Heart left ventricle (tissue), 16 donors: ENCODE measurements at places on chromosomes 5 and 9. TPM values are rescaled to one million over a fixed set of nuclear protein-coding genes. Genes with fewer than 3 reads are reported as not detected.

GRCh38 chr9:130283539-130284248 is 18.1 kb downstream of the HMCN2 start:
- H3K27me3 ChIP-seq = peaks cover 5% of the 10 kb centered on the region
- no peaks in the 10 kb centered on the region for H3K36me3 ChIP-seq
- H3K4me3 ChIP-seq = no peak overlapping the region
- H3K4me1 ChIP-seq = peaks cover 9% of the 10 kb centered on the region
- no peak overlapping the region for H3K27ac ChIP-seq

DNA sequence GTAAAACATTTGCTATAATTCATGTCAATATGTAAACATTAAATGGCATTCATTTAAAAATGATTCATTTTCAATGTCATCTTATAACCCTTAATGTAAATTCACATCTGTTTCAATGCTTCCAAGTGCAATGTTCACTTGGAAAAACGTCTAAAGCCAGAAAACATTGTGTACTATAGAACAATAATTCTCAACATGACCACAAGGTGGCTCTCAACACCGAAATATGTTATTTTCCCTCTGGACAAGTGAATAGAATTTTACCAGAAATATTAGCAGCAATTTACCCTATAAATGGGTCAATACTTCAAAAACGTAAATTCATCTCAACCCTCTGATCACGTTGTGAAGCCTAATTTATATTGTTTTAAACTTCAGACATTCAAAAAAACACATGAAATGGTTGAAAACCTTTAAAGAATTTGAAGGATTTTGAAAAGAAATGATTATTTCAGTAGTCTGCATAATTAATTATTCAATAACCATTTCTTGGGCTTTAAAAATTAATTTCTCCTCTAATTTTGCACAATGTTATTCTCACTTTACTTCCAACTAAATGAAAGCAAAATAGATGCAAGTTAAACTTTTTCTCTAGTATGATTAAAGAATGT is 11.0 kb downstream of the CDH10 start:
- H3K4me3 ChIP-seq = no peak overlapping the region
- no peaks in the 10 kb centered on the region for H3K4me1 ChIP-seq
- H3K27ac ChIP-seq = no peak overlapping the region
- DNase-seq = no peak
- no peaks in the 10 kb centered on the region for H3K36me3 ChIP-seq

The FRRS1L gene
- total RNA-seq = 1.6 TPM

DNA sequence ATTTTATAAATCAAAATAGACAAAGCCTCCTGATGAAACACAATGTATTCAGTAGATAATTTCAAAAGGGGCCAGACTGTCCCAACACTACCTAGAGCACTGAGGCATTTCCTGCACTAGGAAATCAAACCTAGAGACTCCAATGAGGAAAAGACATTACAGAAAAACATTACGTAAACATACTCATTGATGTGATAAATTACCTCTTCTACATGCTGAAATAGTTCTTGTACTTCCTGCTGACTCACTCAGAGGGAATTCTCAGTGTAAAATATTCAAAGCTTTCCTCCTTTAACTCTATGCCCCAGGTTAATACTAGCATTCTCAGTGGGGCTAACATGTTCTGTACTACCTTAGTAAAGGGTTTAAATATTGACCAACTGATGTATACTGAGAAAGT is 178.0 kb downstream of the ESM1 start:
- no peak for DNase-seq
- H3K4me3 ChIP-seq = no peak overlapping the region
- no peaks in the 10 kb centered on the region for H3K27me3 ChIP-seq
- H3K36me3 ChIP-seq = no peaks in the 10 kb centered on the region

- DNase-seq = no peak
- H3K36me3 ChIP-seq = no peaks in the 10 kb centered on the region
- no peaks in the 10 kb centered on the region for H3K4me1 ChIP-seq
- no peak overlapping the region for H3K4me3 ChIP-seq
- H3K27me3 ChIP-seq = no peaks in the 10 kb centered on the region
- H3K27ac ChIP-seq = no peak overlapping the region
Measured at GRCh38 chr5:162068412-162068811, 839 bp downstream of the GABRG2 start.

GRCh38 chr5:106894964-106895363 is 775.8 kb downstream of the EFNA5 start:
- H3K27me3 ChIP-seq = no peaks in the 10 kb centered on the region
- no peak for DNase-seq
- H3K27ac ChIP-seq = no peak overlapping the region
- no peaks in the 10 kb centered on the region for H3K4me1 ChIP-seq

GRCh38 chr5:137498736-137499505 is at the start of gene SPOCK1:
SPOCK1 (minus strand) TSS chr5:137499326.
- peak; percentile 77 for DNase-seq
- H3K36me3 ChIP-seq = no peaks in the 10 kb centered on the region
- peak within 1 kb of the TSS; percentile 50 for H3K4me3 ChIP-seq
- peaks cover 7% of the 10 kb centered on the region for H3K27me3 ChIP-seq
- H3K27ac ChIP-seq = peak within 1 kb of the TSS; percentile 62

The SCGB3A2 gene
- total RNA-seq = not detected

The LHX3 gene
- not detected for total RNA-seq

- no peak overlapping the region for H3K4me3 ChIP-seq
- H3K27ac ChIP-seq = no peak overlapping the region
- no peaks in the 10 kb centered on the region for H3K36me3 ChIP-seq
- no peaks in the 10 kb centered on the region for H3K4me1 ChIP-seq
- H3K27me3 ChIP-seq = no peaks in the 10 kb centered on the region
- no peak for DNase-seq
Measured at GRCh38 chr9:18743421-18743820, 269.5 kb downstream of the ADAMTSL1 start.

The SYNPO gene
- total RNA-seq = 751 TPM

The WNT8A gene
- not detected for total RNA-seq

The PCDHB5 gene
- total RNA-seq = 1.4 TPM

The IRF1 gene
- 18.4 TPM for total RNA-seq

- no peaks in the 10 kb centered on the region for H3K36me3 ChIP-seq
- no peaks in the 10 kb centered on the region for H3K27me3 ChIP-seq
- H3K4me1 ChIP-seq = no peaks in the 10 kb centered on the region
- no peak overlapping the region for H3K27ac ChIP-seq
Measured at GRCh38 chr9:87707805-87708506, 18.0 kb upstream of the CTSL start.

- H3K4me1 ChIP-seq = no peaks in the 10 kb centered on the region
- no peak overlapping the region for H3K27ac ChIP-seq
- H3K4me3 ChIP-seq = no peak overlapping the region
- no peaks in the 10 kb centered on the region for H3K36me3 ChIP-seq
Measured at GRCh38 chr9:124559871-124560270, 52.7 kb upstream of the NR5A1 start.

DNA sequence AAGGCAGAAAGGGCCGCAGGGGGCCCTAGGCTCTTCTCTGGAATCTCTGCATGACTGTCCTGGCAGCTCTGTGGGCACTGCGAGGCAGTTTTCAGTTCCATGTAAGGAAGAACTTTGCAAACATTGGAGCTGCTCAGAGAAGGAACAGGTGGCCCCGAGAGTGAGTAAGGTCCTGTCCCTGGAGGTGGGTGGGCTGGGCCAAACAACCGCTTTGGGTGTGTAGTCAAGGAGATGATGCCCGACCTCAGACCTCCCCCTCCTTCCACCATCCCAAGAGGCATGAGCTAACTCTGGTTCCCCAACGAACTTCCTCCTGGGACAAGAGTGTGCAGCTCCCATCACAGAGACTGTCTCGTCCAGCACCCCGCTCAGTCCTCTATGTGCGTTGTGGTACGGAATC is 20.5 kb downstream of the CSF1R start:
- H3K4me1 ChIP-seq = no peaks in the 10 kb centered on the region
- no peaks in the 10 kb centered on the region for H3K27me3 ChIP-seq
- H3K27ac ChIP-seq = peak overlapping the region; percentile 42
- H3K36me3 ChIP-seq = no peaks in the 10 kb centered on the region
- peak; percentile 67 for DNase-seq

GRCh38 chr9:16371306-16371705 is 499.2 kb downstream of the BNC2 start:
- no peak for DNase-seq
- no peaks in the 10 kb centered on the region for H3K27me3 ChIP-seq
- H3K4me3 ChIP-seq = no peak overlapping the region
- H3K4me1 ChIP-seq = no peaks in the 10 kb centered on the region

DNA sequence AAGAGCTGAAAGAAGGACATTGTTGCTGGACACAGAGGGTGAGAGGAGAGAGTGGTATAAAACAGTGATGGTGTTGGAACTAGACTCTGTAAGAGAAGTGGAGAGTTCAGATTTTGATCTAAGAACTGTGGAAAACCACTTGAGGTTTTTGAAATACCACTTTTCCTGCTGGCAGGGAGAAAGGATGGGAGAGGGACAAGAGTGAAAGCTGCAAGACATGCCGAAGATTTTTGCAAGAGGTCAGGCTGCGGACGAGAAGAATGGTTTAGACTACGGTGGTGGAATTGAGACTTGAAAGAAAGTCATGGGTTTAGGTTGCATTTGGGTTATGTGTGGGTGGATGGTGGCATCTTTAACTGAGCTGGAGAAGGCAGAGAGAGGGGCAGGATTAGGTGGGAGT is 202.2 kb upstream of the RPS23 start:
- no peaks in the 10 kb centered on the region for H3K27me3 ChIP-seq

The CCIN gene
- total RNA-seq = not detected

DNA sequence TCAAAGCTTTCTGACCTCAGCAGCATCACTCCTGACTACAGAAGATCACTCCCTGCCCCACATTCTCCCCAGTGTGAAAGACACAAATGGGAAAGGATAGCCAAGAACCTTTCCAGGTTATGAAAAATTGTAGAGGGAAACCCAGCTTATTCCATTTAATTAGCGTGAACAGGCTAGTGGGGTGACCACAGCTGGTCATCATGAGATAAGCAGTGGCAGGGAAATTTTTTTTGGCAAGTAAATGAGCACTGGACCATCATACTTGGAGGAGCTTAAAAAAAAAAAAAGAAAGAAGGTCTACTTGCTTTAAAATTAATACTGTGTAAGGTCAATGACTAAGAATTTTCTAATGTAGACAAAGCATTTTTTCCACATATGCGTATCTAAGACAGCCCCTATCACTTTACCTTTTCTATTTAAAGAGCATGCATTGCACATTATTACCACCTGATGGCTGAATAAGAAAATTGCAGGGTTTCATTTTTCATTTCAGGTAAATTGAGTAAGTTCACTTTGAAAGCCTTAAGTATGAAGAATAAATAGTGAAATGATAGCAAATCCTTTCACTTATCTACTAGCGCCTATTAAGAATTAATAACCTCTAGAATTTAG is 123.6 kb downstream of the ELAVL2 start:
- no peaks in the 10 kb centered on the region for H3K4me1 ChIP-seq
- no peaks in the 10 kb centered on the region for H3K27me3 ChIP-seq
- H3K36me3 ChIP-seq = no peaks in the 10 kb centered on the region
- no peak overlapping the region for H3K4me3 ChIP-seq

DNA sequence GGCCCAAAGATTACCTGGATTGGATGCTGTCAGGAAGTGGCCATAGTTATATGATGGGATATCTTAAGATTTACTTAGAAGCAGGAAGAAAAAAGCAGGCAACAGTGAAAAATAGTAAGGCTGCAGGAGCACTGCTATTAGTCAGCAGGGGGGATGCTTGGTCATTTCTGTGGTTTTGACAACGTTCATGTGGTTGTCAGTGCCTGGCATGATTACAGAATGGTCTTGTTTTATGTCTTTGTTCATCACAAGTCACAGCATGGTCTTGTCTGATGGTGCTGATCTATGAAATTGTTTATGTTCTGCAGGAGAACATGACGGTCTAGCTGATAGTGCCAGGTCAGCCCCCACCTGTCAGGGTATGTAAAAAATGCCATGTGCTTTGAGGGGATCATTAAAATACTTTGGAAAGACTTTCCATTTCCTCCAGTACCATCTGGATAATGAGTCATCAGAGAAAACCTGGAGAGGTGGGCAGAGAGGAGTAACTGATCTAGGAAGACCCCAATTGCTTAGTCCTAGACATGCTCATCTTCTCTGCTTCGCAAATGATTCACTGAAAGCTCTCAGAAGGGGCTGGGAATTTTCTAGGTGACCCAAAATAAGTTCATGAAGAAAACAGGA is 48.5 kb downstream of the PLGRKT start:
- H3K36me3 ChIP-seq = no peaks in the 10 kb centered on the region
- DNase-seq = no peak
- H3K4me1 ChIP-seq = no peaks in the 10 kb centered on the region
- H3K27me3 ChIP-seq = no peaks in the 10 kb centered on the region
- no peak overlapping the region for H3K27ac ChIP-seq

GRCh38 chr5:113192541-113192940 is 215.9 kb downstream of the DCP2 start:
- H3K27me3 ChIP-seq = no peaks in the 10 kb centered on the region
- no peak overlapping the region for H3K27ac ChIP-seq
- DNase-seq = no peak
- H3K4me1 ChIP-seq = peaks cover 51% of the 10 kb centered on the region
- H3K36me3 ChIP-seq = no peaks in the 10 kb centered on the region

- no peaks in the 10 kb centered on the region for H3K36me3 ChIP-seq
- no peak for DNase-seq
- no peaks in the 10 kb centered on the region for H3K27me3 ChIP-seq
- H3K27ac ChIP-seq = no peak overlapping the region
Measured at GRCh38 chr5:179228341-179229121, 116.7 kb downstream of the ADAMTS2 start.

DNA sequence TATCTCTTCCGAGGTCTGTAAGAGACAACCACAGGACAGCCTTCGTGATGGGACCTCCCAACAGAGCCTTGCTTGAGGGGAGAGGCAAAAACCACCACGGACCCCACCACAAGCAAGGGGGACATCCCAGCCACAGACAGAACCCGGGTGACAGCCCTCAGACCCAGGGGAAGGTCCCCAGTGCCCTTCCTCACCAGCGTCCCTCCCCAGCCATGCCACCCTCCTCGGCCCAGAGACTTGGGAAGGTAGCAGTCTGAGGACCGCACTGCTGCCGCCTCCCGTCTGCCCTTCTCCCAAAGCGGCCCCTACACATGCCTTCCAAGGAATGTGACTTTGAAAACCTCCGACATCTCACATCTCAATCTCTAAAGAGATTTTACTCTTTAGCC is 13.4 kb downstream of the IPPK start:
- no peaks in the 10 kb centered on the region for H3K27me3 ChIP-seq
- no peak overlapping the region for H3K27ac ChIP-seq
- no peak overlapping the region for H3K4me3 ChIP-seq
- peaks cover 8% of the 10 kb centered on the region for H3K4me1 ChIP-seq
- peaks cover 35% of the 10 kb centered on the region for H3K36me3 ChIP-seq

DNA sequence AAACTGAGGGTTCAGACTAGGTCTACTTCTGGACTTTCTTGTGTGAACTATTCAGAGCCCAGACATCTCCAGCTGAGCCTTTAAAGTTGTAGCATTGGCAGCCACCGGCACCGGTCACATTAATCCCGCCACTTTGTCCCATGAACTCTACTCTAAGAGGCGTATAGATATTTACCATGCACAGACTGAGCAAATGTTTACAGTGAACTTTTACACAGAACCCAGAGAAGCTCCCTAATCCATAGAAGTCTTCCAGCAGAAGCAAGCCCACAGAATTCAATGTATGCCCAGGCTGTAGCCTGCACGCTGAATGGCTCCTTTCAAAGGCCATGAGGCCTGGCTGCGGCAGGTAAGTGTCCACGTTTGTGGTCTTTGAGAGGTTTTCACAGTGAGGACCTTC is 466.9 kb downstream of the ENC1 start:
- no peak for DNase-seq
- no peak overlapping the region for H3K27ac ChIP-seq
- H3K4me3 ChIP-seq = no peak overlapping the region
- H3K4me1 ChIP-seq = no peaks in the 10 kb centered on the region
- H3K27me3 ChIP-seq = no peaks in the 10 kb centered on the region
